ENCODE measurements at places on chromosomes 1 and 21.

GRCh38 chr1:169999761-170000160 lies 74.7 kb downstream of the KIFAP3 start:
- DNase-seq = no peak

GRCh38 chr1:244431166-244431565 lies 20.5 kb downstream of the ADSS2 start:
- DNase-seq = no peak

DNA sequence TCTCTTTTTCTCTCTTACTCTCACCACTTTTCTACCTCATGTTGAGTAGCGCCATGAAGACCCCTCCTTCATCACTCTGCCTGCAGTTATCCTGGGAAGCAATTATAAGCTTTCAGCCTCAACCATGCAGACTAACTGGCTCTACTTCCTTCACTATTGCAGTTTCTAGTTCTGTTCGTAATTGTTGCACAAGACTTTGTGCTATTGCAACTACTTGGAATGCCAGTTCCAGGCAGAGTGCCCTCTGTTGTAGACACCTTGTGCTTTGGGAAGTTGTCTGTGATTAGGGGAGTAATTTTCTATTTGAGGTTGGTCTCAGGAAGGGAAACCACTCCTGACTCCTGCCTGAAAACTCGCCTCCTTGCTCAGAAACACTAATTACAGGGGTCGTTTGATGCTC lies 19.4 kb downstream of the PGM1 start:
- DNase-seq = no peak

DNA sequence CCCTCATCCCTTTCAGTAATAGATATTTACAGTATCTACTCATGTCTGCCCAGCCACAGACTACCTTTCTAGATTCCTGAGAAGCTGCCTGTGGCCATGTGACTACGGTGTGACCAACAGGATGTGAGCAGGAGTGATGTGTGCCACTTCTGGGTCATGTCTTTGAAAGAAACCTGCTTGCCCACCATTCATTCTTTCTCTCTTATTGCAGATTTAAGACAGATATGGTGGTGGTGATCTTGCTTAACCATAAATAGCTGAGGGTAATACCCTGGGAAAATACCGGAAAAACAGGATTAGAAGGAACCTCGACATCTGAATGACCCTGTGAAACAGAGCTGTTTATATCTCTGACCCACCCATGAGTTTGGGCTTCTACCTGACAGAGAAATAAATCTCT lies 41.6 kb upstream of the GUCA2A start:
- DNase-seq = peak; percentile 31

DNA sequence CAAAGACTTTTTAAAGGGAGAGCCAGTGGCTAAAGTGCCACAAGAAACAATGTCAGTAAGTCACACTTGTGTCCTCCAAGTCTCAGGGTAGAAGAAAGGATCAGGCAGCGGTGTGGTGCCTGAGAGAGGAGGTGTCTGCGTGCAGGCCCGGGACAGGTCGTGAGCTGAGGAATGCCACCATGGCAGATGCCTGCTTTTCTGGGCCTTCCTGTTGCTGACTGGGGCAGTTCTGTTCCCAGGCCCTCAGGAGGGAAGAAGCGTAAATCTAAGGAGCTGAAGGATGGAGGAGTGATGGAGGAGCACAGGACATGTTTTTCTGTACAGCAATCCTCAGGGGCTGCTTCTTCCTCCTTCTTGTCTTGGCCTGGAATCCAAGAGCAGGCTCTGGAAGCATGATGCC lies 165.8 kb downstream of the ZBTB18 start:
- no peak for DNase-seq

- no peak for DNase-seq
Observed at GRCh38 chr1:37153116-37154100, 119.1 kb upstream of the GRIK3 start.

DNA sequence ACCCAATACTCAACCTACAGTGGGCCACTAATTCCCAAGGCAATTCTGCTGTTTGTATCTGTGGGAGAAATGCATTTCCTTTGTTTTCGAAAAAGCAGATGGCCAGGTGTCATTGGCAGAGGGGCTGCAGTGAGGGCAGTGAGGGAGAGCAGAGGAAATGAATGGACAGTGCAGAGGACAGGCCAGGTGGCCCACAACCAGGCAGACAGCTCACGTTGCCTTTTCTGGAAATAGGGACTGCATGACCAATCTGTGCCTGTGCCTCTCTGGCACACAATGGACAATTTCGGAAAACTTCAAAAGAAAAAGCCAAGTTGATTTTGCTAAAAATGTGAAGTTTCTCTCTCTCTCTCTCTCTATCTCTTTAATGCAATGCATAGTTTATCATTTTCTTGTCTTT lies 52.6 kb upstream of the ETS2 start:
- DNase-seq = no peak

- DNase-seq = no peak
Observed at GRCh38 chr1:205466595-205467220, 10.9 kb upstream of the BLACAT1 start.

DNA sequence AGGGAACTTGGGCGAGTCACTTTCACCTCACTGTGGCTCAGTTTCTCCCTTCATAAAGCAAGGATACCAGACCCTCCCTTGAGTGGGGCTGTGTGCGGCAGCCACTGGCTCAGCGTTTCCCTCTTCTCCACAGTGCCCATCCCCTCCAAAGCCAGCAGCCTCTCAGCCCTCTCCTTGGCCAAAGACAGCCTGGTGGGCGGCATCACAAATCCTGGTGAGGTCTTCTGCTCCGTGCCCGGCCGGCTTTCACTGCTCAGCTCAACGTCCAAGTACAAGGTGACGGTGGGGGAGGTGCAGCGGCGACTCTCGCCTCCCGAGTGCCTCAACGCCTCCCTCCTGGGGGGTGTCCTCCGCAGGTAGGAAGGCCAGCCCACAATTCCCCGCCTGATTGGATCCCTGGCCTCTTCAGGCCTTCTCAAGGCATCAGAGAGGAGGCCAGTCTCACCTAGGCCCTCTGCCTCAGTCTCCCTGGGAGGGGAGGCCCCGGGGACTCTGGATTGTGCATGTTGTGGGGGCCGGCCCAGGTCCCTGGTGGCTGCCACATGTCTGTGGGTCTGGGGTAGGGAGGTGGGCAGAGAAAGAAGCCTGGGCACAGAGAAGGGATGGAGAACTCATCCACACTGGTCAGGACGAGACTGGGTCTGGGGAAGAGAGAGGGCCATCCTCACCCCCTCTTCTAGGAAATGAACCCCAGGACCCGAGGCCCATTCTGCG lies 15.2 kb downstream of the TFAP2E start:
- no peak for DNase-seq

DNA sequence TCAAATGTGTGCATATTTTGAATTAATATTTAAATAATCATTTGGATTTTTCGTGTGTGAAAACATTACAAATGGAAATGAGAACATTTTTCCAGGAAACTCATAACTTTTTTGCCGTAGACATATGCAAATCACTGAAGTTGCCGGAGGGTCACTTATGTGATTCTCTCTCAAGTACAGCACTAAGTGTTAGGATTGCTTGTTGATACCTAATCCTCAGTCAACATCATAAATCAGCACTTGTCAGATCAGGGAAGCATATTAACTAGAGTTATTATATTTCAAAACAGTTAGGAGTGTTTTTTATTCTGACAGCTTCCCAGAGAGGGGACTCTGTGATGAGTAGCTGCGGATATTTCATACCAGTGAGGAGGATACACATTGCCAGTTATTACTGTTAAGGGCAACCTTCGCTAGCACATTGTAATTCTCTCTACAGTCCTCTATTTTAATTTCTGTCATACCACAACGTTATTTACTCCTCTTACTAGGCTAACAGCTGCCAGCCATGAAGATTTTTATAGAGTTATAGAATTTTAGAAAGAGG lies 41.5 kb downstream of the NCAM2 start:
- no peak for DNase-seq

- peak; percentile 19 for DNase-seq
Observed at GRCh38 chr1:108503062-108503733, 53.1 kb downstream of the NBPF6 start.

GRCh38 chr1:168394858-168395257 lies 114.2 kb downstream of the TBX19 start:
- no peak for DNase-seq

- no peak for DNase-seq
Observed at GRCh38 chr1:63887809-63888208, 114.0 kb downstream of the ROR1 start.

- DNase-seq = no peak
Observed at GRCh38 chr1:11422686-11423085, 56.3 kb upstream of the DISP3 start.

- DNase-seq = peak; percentile 67
Observed at GRCh38 chr1:107138166-107138565, 2.7 kb upstream of the NTNG1 start.

DNA sequence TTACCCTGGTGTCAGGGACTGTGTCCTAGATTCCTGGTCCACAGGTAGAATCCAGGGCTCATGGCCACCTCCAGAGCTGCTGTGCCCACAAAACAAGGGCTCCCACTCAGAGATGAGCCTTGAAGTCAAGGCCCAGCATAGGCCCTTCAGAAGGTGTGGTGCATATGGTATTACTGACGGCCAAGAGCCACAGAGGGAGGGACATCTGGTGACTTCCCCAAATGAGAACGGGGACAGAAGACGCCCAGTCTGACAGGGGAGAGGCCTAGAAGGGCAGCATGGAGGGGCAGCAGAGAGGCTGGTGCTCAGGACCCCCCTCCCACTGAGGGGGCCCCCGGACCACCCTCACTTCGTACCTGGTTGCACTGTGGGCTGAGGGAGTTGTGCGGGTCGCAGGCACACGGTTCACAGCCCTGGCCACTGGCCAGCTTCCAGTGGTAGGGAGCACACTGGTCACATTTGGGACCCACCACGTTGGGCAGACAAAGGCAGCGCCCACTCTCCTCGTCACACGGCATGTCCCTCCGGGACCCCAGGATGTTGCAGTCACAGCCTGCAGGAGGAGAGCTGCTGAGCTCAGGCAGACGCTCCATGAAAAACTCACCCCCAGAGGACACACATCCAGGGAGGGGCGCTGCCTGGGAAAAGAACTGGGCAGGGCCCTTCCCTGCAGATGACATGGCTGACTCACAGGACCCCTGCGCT lies 25.0 kb downstream of the LAMB3 start:
- no peak for DNase-seq

GRCh38 chr1:223556414-223557129 lies 108.9 kb downstream of the CAPN8 start:
- no peak for DNase-seq

- no peak for DNase-seq
Observed at GRCh38 chr21:42964546-42965210, 9.7 kb upstream of the PKNOX1 start.

- no peak for DNase-seq
Observed at GRCh38 chr1:6384135-6384534, 9.4 kb downstream of the ACOT7 start.

Measured in kidney epithelial cell (primary cell).